Stomach (tissue), 19 donors: ENCODE measurements at places on chromosomes 4 and X. TPM values are rescaled to one million over a fixed set of nuclear protein-coding genes. Genes with fewer than 3 reads are reported as not detected.

DNA sequence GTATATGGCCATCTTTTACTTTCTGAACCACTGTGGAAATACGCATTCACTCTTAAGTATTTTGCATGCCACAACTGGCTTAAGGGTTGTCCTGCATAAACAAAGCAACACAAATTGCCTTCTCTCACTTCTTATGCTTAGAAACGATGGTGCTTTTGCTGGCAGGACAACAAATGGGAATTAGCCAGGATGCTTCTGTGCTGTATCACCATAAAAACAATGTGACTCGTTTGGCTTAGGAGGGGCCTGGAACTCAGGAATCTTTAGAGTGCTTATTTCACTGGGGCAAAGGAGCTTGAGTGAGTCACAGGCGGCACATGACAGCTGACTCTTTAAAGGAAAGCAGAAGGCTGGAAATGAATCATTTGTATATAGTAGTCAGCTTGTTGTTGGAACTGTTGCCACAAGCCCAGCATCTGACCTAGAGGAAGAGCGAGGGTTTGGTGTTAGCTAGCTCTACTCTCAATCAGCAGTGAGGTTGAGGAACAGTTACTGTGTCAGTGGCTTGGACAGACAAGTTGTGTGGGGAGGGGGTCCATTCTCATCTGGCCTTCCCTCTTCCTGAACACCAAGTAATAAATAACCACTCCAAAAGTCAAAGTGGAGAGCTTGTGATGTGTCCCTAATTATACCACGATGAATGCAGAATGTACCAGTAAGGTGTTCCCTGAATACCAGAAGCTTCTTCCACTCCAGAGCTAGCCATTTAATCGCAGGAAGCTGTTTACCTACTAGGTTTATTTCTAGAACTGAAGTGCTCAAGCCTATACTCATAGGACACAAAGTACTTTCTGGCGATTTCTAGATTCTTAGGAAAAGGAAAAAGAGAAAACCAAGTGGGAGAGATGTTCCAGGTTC, 293.1 kb downstream of the CAMK2D start:
- peak; percentile 90 for DNase-seq

- DNase-seq, result peak; percentile 91
Observed at GRCh38 chrX:130060122-130061069, 49.9 kb downstream of the ELF4 start.

DNA sequence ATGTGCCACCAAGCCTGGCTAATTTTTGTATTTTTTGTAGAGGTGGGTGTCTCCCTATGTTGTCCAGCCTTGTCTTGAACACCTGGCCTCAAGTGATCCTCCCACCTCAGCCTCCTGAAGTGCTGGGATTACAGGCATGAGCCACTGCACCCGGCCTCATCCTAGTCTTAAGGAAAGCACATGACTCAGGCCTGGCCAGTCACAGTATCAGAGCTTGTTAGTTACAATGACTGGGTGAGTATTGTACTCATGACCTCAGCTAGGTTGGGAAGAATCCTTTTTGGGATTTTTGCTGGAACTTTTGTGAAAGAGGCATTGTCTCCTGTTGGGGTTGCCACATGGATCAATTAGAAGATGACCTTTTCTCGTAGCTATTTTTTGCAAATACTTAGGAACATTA, 292.8 kb downstream of the RAPGEF2 start:
- no peak for DNase-seq

SLC6A14 gene
- total RNA-seq, result 4.2 TPM

- no peak for DNase-seq
Observed at GRCh38 chr4:55830716-55831115, 11.1 kb downstream of the EXOC1L start.

DNA sequence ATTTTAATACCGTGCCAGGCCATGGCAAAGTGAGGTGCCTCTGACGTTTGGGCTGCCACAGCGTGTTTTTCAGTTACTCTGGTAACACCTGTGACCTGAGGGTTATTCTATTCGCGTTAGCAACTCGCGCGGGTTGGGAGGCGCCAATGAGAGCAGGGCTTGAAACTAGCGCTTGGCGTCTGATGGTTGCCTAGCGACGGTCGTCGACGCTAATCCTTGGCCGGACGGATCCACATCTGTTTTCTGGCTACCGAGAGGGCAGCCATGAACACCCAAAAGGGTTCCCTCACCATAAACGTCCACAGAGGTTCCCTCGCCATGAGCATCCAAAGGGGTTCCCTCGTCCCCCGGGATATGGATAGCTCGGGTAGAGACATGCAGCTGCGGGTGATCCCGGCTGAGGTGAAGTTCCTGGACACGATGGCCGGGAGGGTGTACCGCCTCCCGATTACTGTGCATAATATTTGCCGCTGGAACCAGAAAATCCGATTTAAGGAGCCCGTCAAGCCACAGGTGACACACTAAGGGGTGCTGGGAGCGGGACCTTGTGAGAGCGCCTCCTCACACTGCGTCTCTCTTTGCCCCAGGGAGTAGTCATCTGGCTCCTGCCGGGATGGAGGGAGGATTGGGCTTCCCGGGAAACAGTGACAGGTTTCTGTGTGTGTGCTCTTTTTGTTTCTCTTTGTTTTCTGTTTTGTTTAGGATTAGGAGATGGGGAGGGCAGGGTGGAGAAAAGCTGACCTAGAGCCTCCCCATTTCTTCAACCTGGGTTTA, at the start of gene CFAP47:
Gene CFAP47 (plus strand): TSS at position 199 of the 774 bp plus-strand sequence. CDS start 66 bp downstream, at position 265.
- DNase-seq, result peak; percentile 30

ENPP6 gene
- not detected for total RNA-seq
